ENCODE measurements at places on chromosomes 4 and X.

- DNase-seq = no peak
Measured at GRCh38 chr4:159353422-159354116, 250.7 kb downstream of the RAPGEF2 start.

DNA sequence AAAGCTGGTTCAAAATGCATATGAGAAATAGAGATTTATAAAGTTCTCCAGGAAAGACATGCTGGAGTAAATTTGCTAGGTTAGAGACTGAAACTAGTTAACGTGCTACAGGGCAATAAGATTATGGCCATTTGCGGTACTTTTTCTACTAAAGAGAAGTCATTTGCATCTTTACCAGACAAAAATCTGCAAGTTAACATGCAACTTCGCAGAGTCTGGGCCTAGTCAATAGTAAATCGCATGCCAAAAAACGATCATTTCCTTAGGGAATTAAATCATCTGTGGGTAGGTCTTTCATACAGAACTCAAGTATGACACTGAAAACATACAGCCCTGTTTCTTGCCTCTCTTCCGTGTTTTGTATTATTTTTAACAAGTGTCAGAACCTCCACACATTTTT is 32.8 kb upstream of the REST start:
- no peak for DNase-seq

DNA sequence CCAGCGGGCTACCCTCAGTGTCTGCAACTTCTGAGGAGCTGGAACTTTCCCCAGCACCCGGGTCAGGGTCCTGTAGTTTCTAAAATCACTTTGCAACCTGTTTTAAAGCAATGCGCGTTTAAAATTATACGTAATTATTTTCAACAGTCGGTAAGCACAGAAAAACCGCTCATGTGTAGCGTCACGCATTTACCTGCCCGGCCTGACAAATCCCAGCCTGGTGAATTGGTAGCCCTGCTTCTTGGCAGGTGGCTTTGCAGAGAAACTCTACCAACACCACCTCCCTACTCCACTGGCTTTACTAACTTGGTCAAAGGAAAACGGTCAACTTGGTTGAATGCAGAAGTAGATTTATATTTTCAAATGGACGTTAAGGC is 640 bp downstream of the BANK1 start:
- DNase-seq = no peak

DNA sequence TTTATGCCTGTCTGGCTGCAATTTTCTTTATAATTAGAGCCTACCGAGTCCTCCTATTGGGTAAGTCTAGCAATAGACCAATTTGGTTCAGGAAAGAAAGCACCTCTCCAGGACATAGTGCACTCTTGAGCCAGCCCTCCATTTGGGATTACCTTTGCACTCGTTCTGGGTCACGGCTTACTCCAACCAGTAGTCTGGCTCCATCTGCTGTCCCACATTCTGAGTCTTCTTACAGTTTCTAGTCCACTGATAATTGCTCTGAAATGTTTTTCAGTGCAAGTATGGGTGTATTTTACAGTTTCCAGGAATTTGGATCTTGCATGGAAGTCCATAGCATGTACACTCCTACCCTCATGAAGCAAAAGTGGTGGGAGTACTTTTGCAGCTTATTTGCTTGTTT is 34.8 kb upstream of the USP51 start:
- DNase-seq = no peak
